ENCODE measurements at places on chromosomes 2 and 18. TPM values are rescaled to one million over a fixed set of nuclear protein-coding genes. Genes with fewer than 3 reads are reported as not detected.

DNA sequence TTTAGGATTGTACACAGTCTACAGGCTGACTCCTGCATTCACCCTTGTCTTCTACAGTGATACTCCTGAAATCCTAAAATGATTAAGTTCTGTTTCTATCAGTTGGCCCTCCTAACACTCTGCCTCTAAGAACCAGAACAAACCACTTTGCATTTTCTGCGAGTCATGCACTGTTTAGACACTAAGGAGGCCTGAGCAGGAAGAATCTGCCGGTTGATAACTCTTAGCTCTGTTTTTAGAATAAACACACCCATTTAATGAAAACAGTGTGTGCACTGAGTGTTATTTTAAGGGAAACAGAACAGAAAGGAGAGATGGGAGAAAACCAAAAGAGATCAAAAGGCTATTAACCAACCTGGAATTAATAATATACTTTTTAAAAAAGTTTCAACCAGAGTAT, 22.9 kb upstream of the SSB start:
- no peak overlapping the region for H3K27ac ChIP-seq
- H3K4me1 ChIP-seq: no peaks in the 10 kb centered on the region
- H3K36me3 ChIP-seq: no peaks in the 10 kb centered on the region
- no peak overlapping the region for H3K4me3 ChIP-seq
- H3K27me3 ChIP-seq: no peaks in the 10 kb centered on the region

TXNDC9 gene
- 32.9 TPM for total RNA-seq

DNA sequence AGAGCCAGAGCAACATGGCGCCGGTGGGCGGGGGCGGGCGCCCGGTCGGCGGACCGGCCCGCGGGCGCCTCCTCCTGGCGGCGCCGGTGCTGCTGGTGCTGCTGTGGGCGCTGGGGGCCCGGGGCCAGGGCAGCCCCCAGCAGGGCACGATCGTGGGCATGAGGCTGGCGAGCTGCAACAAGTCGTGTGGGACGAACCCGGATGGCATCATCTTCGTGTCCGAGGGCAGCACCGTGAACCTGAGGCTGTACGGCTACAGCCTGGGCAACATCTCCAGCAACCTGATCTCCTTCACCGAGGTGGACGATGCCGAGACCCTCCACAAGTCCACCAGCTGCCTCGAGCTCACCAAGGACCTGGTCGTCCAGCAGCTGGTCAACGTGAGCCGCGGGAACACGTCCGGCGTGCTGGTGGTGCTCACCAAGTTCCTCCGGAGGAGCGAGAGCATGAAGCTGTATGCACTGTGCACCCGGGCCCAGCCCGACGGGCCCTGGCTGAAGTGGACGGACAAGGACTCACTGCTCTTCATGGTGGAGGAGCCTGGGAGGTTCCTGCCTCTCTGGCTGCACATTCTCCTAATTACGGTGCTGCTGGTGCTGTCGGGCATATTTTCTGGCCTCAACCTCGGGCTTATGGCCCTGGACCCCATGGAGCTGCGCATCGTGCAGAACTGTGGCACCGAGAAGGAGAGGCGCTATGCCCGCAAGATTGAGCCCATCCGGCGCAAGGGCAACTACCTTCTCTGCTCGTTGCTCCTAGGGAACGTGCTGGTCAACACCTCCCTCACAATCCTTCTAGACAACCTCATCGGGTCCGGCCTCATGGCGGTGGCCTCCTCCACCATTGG, 507 bp downstream of the CNNM4 start:
- H3K27me3 ChIP-seq: no peaks in the 10 kb centered on the region
- peak overlapping the region; percentile 76 for H3K27ac ChIP-seq
- peak overlapping the region; percentile 91 for H3K4me3 ChIP-seq
- DNase-seq: no peak

GRCh38 chr2:84938194-84938879, 32.6 kb upstream of the KCMF1 start:
- no peaks in the 10 kb centered on the region for H3K27me3 ChIP-seq
- no peak overlapping the region for H3K27ac ChIP-seq
- no peak for DNase-seq
- peak overlapping the region; percentile 51 for H3K4me3 ChIP-seq
- H3K4me1 ChIP-seq: peaks cover 21% of the 10 kb centered on the region
- no peaks in the 10 kb centered on the region for H3K36me3 ChIP-seq

DNA sequence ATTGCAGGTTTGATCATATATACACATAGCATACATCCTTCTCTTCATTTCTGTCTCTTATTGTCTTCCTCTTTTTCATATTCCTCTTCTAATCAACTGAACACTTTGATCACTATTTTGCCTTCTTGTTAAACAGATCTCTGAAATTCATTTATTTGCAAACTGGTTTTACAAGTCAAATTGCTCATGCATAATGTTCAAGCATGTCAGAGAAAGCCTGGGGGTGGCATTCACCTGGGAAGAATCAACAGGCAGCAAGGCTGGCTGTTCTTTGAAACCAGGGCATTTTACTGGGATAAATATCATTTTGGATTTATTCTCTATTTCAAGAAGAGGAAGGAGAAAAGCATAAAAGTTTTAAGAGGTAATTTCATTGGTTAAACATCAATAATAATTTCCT, 66.9 kb upstream of the LRATD1 start:
- no peak overlapping the region for H3K4me3 ChIP-seq
- no peak for DNase-seq
- no peak overlapping the region for H3K27ac ChIP-seq

- no peak overlapping the region for H3K4me3 ChIP-seq
- peaks cover 61% of the 10 kb centered on the region for H3K4me1 ChIP-seq
- H3K27me3 ChIP-seq: no peaks in the 10 kb centered on the region
These were observed 24.0 kb downstream of the RTN4 start for GRCh38 chr2:55026202-55026601.

DNA sequence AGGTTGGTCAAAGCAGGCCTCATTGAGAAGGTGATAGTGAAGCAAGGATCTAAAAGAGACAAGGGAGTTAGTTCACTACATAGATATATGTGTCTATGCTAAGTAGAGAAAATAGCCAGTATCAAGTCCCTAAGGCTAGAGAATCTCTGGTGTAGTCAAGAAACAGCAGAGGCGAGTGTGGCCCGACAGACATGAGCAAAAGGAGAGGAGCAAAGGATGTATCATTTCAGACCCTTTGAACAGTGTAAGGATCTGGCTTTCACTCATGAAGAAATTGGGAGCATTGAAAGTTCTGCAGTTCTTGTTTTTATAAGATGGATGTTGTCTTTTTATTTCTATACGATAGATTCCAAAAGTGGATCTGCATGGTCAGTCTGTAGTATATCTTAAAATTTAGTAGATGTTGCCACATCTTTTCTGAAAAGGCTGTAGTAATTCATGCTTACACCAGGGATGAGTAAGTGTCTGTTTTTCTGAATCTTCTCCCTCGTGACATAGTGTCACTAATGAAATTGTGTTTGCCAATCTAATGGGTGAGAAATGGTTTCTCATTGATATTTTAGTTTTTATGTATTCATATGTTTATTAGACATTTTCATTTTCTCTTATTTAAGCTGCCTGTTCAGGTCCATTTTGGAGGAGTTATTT, 18.8 kb downstream of the SP100 start:
- no peak for DNase-seq
- H3K27me3 ChIP-seq: no peaks in the 10 kb centered on the region
- H3K4me1 ChIP-seq: peaks cover 42% of the 10 kb centered on the region
- peaks cover 18% of the 10 kb centered on the region for H3K36me3 ChIP-seq

DNA sequence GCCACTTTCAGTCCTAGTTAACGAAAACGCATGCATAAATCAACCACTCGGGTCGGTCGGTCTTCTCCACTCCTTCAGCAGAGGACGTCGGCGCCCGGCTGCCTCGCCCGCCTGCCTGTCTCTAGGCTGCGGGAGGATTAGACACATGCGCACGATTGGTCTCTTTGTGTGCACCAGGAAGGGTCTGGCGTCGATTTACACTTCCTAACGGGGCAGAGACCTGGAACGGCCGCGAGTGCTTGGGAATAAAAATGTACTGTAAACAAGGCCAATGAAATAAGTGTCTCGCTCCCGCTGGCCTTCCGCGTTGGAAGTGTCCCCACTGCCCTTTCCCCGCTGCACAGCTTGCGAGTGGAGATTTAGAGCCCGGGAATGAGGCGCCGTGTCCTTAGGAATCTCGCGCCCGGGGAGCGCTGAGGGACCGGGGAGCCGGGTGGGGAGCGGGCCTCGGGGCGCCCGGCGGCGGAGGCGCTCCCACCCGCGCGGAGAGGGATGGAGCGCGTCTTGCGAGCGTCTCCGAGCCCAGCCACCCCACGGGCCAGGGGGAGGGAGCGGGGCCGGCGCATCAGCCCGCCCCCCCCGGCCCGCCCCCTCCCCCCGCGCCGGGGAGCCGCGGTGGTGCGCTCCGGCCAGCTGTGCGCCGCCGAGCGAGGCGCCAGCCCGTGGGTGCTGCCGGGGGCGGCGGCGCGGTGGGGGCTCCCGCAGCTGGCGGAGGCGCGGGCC, at the start of gene DOK6:
DOK6 (plus strand) TSS at position 636 of the 723 bp plus-strand sequence.
- H3K36me3 ChIP-seq: no peaks in the 10 kb centered on the region
- no peaks in the 10 kb centered on the region for H3K4me1 ChIP-seq
- no peak within 1 kb of the TSS for H3K27ac ChIP-seq
- H3K27me3 ChIP-seq: peaks cover 22% of the 10 kb centered on the region

GRCh38 chr18:5284808-5285207, 10.7 kb downstream of the ZBTB14 start:
- no peaks in the 10 kb centered on the region for H3K27me3 ChIP-seq
- peaks cover 8% of the 10 kb centered on the region for H3K4me1 ChIP-seq
- no peak overlapping the region for H3K4me3 ChIP-seq
- H3K36me3 ChIP-seq: no peaks in the 10 kb centered on the region
- H3K27ac ChIP-seq: no peak overlapping the region
- no peak for DNase-seq

Measured in CD8-positive, alpha-beta memory T cell (primary cell).